ENCODE measurements at places on chromosomes 2 and 18.

- no peak for DNase-seq
These were observed 923 bp downstream of the AMER3 start for GRCh38 chr2:130756053-130756873.

DNA sequence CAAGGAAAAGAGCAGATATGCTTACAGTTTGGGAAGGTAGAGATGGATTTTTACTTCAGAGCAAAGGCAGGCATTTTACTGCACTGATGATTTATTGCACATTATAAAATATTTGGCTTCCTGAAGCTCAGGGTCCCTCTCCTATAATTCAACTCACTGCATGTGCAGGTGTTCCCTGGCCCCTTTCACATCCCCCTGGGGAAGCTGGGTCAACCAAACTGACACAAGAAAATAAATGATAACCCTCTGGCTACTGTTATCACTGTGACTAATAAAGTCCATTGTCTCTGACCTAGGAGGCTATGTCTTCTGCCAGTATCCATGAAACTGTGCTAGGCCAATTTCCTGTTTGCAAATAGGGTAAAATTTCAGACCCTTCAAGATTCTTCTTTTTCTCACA, 163.1 kb downstream of the ARL6IP6 start:
- DNase-seq, result no peak

GRCh38 chr2:149597050-149597667, 9.6 kb upstream of the MMADHC start:
- DNase-seq, result no peak

- no peak for DNase-seq
These were observed 40.6 kb downstream of the INSIG2 start for GRCh38 chr2:118128826-118129225.

DNA sequence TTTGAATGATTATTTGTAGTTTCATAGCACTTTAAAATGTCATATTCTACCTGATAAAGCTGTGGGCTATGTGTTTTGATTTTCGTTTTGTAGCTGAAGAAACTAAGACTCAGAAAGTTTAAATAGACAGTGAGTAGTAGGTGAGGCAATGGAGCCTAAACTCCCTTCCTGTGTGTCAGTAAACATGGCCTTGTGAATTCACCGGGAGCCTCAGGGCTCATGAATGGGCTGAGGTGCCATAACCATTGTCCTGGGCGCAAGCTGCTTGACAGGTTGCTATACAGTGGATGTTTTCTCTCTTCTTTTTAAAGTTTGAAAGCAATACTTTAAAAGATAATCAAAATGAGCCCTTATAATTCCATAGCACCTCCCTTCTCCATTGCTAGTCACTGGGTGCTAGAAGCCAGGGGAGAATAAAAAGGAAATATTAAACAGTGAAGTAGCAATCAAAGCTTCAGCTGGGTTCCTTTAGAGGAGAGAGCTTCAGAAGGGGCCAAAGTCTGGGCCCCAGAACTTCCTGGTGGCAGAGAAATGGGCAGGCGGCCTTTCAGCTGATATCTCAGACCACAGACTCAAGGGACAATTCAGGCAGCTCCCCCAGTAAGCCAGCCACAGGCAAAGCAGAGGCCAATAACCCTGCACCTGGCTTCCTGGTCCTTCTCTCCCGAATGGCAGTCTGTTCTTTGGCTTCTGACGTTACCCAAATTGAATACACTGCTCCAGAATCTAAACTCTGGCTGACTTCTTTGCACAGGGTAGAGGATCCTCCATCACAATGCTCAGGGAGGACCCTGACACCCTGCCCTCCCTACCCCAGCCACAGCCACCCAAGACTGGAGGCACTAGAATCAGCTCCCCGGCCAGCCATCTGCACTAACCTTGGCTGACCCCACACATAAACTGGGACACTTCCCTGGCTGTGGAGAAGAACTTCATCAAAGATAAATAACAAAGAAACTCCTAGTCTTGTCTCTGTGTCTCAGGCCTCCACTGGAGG, 51.8 kb upstream of the NPAS2 start:
- no peak for DNase-seq

DNA sequence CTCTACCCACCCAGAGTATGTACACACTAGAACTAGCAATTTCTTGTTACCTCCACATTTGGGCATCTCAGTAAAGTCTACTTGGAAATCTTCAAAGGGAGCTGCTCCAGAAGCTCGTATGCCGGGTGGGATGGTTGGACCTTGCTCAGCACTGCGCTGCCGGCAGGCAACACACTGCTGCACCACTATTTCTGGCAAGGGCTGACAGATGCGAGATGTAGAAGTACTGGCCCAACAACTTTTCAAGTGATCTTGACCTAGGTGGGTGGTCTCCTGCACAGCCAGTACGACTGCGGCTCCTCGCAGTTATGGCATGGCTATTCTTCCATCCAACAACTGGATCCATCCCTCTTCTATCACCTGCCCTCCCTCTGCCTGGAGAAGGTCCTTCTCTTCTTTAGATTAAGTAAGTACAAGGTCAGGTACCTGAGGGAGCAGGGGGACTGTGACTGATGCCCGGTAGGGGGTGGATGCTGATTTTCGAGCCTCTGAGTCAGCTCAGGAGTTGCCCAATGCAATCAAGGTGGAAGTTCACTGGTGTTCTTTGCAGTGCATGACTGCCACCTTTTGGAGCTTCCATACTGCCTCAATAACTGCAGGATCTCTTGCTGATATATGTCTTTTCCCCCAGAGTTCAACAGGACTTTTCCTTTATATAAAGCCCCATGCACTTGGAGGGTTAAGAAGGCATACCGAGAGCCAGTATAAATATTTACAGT, 100.4 kb upstream of the SLC1A4 start:
- no peak for DNase-seq

- no peak for DNase-seq
These were observed 76.9 kb downstream of the WDSUB1 start for GRCh38 chr2:159209341-159210306.

DNA sequence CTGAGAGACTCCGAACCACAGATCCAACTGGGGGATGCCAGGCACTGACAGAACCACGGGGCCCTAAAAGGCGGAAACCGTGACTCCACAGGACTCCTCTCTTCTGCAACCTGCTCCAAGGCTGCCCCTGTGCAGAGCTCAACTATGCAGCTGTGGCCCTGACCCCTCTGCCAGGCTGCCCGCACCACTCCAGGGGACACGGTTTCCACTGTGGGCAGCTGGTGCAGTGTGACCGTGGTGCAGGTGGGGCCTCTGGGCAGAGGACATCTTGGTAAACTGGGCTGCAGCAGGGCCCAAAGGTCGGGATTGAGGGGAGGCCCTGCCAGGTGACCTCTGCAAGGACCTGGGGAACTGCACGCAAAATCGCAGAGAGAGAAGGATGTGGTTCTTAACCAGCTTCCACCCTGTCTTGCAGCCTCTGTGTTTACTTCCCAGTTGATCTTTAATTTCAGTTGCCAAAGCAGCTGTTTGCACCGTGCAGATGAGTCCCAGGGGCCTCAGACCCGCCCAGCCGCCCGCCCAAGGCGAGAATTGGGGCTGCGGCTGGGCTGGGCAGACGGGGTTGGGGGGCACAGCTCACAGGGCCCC, 104.6 kb upstream of the CTDP1 start:
- no peak for DNase-seq

- DNase-seq, result no peak
These were observed 78.2 kb upstream of the GALNT3 start for GRCh38 chr2:165872101-165872791.

DNA sequence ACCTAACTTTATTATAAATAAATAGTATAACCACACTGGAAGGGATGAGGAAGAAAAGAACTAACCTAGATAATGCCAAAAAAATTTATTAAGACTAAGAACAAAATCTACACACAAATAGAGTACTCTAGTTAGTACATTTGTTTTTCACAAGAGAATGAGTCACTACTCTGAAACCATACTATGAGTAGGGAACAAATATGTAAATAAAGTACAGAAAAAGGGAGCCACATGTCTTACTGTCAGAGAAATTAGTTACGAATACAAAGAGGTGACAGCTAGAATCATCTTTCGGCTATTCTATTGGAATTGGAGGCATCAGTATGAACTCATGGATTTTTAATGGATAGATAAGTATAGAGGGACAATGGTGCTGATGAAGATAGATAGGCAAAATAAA, 150.5 kb downstream of the COPS8 start:
- DNase-seq, result no peak

- no peak for DNase-seq
These were observed 24.7 kb downstream of the APOB start for GRCh38 chr2:21019000-21019677.

GRCh38 chr2:163213661-163214081, 375.1 kb upstream of the KCNH7 start:
- DNase-seq, result no peak

GRCh38 chr18:51275712-51276476, 78.4 kb upstream of the MEX3C start:
- no peak for DNase-seq

GRCh38 chr18:64936671-64937070, 787.8 kb upstream of the LINC00305 start:
- no peak for DNase-seq

DNA sequence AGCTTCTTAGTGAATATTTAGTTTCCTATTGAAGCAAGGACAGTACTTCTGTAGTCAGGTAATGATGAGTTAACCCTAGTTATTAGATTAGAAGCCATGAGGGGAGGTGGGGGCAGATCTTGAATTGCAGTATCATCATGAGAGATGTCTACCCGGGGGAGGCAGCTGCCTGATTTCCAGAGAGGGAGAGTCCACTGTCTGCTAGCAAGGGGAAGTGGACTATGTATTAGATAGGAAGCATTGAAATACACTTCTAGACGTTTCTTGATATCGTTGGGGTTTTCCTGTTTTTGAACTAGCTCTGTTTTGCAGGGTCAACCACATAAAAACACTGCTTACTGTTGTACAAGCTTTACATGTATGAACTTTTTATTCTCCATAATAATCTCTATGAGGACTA, 38.8 kb downstream of the APLF start:
- DNase-seq, result no peak

- DNase-seq, result no peak
These were observed 133.2 kb upstream of the MEIS1 start for GRCh38 chr2:66301767-66302140.

- DNase-seq, result no peak
These were observed 167.0 kb downstream of the NDUFA10 start for GRCh38 chr2:239858179-239858578.
